ENCODE measurements at places on chromosomes 1 and 21.

GRCh38 chr1:115186711-115187265 is 97.5 kb upstream of the TSPAN2 start:
- no peak for DNase-seq

DNA sequence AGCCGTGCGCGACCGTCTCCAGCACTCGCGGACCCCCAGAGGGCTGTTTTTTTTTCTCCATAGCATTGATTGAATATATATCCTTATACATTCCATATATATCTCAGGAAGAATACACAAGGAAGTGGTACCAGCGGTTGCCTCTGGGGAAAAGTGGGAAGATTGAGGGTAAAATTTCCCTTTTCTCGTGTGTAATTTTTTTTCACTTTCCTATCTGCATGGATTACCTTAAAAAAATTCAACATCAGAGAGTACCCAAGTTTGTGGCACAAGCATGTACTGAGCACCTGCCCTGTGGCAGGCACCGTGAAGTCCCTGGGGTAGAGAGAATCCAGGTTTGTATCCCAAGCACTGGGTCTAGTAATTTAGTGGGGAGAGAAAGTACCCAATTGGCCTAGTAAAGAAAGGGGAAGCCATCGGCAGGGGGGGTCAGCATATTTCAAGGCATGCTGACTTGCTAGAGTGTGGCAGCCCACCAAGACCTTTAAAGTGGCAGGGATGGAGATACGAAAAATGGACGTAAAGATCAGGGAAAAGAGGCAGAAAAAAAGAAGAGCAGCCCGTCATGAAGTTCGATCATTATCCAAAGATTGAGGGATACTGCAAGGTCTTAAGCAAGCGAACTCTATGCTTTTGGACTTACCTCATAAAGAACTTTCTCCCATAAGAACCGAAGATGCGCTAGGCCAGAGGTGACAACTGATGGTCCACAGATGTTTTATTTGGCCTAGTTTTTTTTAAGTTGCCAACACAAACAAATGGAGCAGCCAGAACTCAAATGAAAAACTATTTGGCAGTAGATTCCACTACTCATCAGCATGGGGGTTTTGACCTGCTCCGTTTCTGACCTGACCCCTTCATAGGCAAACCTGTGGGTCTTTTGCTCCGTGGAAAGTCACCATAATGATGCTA is 1.5 kb upstream of the HMGN1 start:
- no peak for DNase-seq

DNA sequence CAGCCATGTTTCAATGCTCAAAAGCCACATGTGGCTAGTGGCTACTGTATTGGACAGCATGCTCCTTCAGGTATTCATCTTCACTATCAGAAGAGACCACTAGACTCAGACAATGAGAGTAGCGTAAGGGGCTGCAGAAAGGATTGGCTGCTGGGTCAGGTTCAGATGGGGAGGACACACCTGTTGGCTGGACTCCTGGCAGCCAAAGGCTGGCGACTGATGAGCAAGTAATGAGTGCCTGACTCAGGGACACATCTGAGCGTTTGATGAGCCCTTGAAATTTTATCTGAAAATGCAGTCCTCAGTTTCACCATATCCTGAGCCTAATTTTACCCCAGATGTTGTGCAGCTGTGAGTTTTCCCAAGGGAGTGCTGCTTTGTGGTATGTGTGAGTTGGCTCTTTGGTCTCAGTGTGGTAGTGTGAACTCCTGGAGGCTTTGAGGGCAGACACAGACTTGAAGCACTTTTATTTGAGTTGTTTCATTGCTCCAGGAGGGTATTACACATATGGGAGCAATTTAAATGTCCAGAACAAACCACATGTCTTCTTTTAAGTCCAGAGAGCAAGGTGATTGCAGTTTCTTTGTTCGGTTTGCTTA is 9.6 kb downstream of the ST6GALNAC3 start:
- no peak for DNase-seq

GRCh38 chr1:197838836-197839235 is 63.6 kb upstream of the DENND1B start:
- no peak for DNase-seq

GRCh38 chr1:1402072-1402900 is 3.2 kb upstream of the CCNL2 start:
- DNase-seq = no peak

- DNase-seq = no peak
Observed at GRCh38 chr1:33966346-33967141, 102.7 kb downstream of the HMGB4 start.

DNA sequence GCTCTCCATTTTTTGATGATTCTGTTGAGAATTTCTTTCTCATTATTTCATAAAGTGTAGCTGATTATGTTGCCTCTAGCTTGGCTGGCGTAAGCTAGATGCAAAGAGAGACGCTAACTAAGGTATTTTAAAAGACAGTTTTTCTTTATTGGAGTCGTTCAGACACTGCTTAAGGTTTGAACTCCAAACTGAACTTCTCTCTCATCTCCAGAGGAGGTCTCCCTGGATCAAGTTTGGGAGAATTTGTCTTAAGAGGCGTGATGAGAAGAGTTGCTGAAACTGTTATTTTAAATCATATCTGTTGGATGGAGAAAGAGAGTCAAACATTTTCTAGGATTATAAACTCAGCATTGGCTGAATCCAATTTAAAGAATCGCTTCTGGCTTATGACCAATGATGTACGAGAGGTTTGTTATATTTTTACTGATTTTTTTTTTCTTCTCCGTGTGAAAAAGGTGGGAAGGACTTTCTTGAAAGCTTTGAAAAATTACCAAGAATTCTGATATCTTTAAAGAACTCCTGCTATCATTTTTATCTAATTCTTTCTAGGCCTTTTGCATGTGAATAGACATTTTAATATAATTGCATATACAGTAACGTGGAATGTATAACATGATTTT is 34.0 kb downstream of the MAP3K7CL start:
- DNase-seq = no peak

- no peak for DNase-seq
Observed at GRCh38 chr1:56644064-56644918, 823 bp upstream of the PRKAA2 start.

GRCh38 chr21:44618504-44618903 is 6.6 kb downstream of the KRTAP10-8 start:
- DNase-seq = no peak

DNA sequence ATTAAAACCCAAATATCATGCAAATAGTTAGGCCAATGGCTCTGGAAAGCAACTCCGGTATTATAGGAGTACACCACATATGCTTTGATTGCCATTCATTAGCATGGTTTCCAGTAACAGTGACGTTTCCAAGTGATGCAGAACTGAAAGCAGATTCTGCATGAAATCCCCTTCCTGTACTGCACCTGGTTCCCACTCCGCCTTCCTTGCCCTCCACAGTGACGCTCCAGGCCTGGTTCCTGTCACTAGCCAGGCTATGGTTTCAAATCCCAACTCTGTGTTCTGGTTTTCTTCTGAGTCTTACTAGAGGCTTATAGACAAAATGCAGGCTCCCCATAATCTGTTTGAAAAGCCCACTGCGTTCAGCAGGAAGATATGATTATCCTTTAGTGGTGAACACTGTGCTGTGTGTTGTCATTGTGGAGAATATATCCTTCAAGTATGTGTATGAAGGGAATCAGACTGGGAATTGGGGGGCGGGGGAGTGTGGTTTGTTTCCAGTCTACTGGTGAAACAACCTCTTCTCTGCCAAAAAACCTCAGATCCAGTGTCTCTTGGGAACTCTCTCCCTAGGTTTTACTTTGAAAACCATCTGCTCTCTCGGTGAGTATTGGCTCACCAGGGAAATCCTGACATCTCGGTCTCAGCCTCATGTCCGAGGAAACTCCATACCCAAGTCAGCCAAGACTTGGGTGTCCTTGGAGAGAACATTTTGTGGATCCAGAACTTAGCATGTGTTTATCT is 78.7 kb downstream of the TYW3 start:
- peak; percentile 15 for DNase-seq

DNA sequence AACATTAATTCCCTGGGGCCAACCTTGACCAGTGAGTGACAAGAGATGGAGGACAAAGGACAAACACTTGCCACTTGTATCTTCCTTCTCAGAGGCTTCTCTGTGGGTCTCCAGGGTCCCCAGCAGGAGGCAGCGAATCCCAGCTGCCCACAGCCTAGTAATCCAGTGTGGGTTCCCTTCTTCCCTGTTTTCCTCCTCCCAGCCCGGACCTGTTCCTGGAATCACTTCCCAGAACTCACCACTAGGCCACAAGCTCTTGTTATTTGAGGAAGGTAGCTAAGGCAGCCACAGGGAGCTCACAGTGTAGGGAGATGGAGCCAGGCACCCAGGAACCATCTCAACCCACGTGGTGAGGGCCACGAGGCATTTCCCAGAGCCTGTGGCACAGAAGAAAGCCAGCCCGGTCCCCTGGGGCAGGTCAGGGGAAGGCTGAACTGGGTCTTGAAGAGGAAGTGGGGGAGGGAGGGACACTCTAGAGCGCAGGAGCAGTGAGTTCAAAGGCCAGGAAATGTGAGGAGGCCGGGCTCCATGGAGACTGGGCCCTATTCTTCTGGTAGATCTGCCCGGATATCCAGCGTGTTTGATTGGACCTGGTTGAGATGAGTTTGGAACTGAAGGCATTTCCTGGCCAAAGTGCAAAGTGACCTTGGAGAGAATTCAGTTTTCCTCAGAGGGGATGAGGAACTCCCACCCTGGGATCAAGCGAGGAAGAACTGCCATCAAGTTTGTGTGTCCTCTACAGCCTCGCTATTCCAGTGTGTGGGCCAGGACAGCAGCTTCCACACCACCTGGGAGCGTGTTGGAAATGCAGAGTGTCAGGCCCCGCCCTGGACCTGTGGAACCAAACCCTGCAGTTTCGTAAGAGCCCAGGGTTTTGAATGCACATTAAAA is 20.3 kb upstream of the C2CD2 start:
- peak; percentile 42 for DNase-seq

GRCh38 chr1:224098007-224098406 is 15.9 kb upstream of the FBXO28 start:
- DNase-seq = no peak

- DNase-seq = no peak
Observed at GRCh38 chr21:35994613-35995012, 65.7 kb downstream of the SETD4 start.

- DNase-seq = no peak
Observed at GRCh38 chr1:7583291-7584096, 187.6 kb upstream of the VAMP3 start.

- no peak for DNase-seq
Observed at GRCh38 chr21:14523234-14523633, 22.9 kb downstream of the SAMSN1 start.

GRCh38 chr1:20921285-20921684 is 134.2 kb upstream of the HP1BP3 start:
- no peak for DNase-seq

- DNase-seq = no peak
Observed at GRCh38 chr21:45131537-45131999, 57.2 kb downstream of the ADARB1 start.

DNA sequence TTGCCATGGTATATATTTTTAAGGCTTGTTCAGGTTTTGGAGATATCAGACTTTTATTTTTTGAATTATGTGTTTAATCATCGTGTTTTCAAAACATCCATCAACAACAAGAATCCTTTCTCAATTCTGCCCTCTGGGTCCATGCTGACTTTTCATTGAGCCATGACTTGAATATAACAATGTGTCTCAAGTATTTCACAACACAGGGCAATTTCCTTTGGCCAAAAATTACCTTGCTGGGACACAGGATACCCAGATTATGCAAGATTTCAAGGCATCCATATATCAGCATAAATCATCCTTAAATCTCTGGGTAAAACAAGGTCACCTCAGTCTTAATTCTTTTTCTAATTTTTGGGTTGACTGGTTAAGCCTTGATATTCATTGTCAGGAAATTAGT is 411.2 kb upstream of the USP24 start:
- DNase-seq = no peak

GRCh38 chr1:30420519-30421050 is 302.8 kb downstream of the MATN1 start:
- DNase-seq = no peak

DNA sequence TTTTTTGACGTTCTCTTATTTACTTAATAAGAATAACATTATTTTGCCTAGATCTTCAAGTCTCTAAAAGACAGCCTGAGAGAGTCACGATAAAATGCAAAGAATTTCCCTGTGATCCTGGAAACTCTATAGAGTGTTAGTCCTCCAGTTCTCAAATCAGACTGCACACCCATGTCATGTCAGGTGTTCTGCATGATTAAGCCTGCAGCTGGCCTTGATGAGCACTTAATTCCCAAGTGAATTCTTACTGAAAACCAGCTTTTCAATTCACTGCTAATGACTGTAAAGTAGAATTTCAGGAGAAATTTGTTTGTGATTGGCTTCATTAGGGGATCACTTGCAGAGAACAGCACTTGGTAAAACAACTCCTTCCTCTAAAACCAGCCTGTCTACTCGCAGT is 41.9 kb downstream of the CHML start:
- peak; percentile 16 for DNase-seq

DNA sequence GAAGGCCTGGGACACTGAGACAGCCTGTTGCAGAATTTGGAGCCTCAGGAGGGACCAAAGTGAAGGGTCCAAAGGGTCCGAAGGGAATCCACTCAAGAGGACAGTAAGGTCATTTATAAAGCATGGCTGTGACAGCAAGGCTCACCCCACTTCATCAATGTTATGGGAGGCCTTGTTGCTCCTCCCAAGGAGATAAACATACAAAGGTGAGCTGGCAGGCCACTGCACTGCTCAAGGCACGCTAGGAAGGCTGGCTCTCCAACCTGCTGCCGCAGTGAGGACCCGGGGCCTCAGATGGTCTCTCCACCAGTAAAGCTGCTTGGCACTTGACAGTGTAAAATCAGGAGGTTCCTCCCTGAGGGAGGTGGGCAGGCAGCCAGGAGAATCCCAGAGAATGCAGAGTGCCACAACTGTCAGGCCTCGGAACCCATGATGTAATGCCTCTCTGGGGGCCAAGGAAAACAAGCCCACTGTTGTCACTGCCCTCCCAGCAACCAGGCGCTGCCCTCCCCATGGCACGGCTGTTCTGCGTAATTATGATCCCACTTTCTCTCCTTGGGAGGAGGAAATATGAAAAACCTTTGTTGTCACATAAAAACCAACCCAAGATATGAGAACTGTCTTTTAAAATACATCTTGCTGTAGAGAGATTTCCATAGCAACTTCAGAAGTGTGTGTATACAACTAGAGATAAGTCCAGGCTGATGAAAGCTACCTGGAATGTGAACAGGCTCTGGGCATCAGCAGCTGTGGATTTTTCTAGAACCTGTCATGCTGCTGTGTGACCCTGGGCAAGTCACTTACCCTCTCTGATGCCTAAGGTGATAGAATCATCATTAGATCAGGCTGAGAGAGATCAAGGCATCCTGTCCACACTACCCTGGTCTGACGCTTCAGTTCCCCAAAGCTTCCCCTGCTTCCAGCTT is 102.5 kb downstream of the KCNN3 start:
- no peak for DNase-seq

DNA sequence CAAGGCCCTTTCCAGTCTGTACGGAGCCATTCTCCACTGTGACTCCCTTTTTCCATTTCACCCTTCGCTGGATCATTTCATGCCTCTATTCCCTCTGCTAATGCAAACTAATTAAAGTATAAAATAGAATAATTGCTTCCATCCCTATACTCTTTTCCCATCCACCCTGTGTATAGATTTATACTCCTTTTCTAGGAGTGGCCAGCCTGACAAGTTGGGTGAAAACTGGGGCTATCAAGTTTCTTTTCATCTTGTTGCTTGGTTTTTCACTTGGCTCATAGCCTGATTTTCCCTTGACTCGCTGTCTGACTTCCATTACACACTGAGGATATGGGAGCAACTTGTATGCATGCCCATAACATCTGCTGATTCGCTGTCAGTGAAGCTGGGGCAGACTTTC is 107.0 kb downstream of the PLXNA2 start:
- DNase-seq = no peak
